RPMI7951 (cell line): ENCODE measurements at places on chromosomes 6 and 20.

DNA sequence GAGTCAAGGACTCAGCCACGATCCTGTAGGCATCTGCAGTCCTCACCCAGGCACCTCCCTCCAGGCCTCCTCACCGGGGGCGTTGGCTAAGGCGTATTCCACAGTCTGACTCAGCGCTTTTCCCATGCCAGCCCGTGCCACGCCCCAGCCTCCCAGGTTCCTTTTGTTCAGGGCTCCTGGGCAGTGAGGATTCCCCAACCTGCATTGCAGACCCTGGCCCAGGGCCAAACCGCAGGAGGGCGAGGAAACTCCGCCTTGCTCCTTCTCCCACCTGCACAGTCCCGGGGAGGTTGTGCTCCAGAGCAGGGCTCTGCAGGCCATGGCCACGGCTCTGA lies 202.8 kb upstream of the CST7 start:
- peak; percentile 72 for DNase-seq

GRCh38 chr20:31691646-31692275 lies 30.9 kb downstream of the BCL2L1 start:
- DNase-seq = peak; percentile 56

- peak; percentile 77 for DNase-seq
Observed at GRCh38 chr6:37131104-37131959, 38.6 kb upstream of the PIM1 start.

DNA sequence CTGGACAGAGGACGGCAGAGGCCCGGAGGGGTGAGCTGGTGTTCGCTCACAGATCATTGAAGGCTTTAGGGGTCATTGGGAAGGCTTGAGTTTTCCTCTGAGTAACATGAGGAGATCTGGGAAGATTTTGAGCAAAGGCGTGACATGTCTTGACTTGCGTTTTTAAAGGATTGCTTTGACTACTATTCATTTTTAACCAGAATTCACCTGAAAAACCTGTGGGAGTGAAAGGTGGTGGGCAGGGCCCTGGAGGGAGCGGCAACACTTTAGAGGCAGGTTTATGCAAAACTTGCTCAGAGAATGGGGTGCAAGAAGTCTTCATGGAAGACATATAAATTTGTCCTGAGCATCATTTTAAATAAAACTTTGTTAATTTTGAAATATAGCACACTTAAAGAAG lies 72.2 kb upstream of the EEF1E1 start:
- no peak for DNase-seq
